A172 (cell line): ENCODE measurements at places on chromosomes 5 and 9. TPM values are rescaled to one million over a fixed set of nuclear protein-coding genes. Genes with fewer than 3 reads are reported as not detected.

OSMR gene
- total RNA-seq = 27.9 and 34.8 TPM in 2 replicates

FAM81B gene
- total RNA-seq = not detected in 2 replicates

C5orf46 gene
- total RNA-seq = not detected in 2 replicates

GRAMD2B gene
- 4.8 and 11.2 TPM in 2 replicates for total RNA-seq

IL12B gene
- not detected in 2 replicates for total RNA-seq

SOX30 gene
- not detected in 2 replicates for total RNA-seq
